GM12878 (cell line): ENCODE measurements at places on chromosomes 1 and 21.
A peak's percentile ranks its signal among the peaks of the same experiment; 100 is the strongest.

DNA sequence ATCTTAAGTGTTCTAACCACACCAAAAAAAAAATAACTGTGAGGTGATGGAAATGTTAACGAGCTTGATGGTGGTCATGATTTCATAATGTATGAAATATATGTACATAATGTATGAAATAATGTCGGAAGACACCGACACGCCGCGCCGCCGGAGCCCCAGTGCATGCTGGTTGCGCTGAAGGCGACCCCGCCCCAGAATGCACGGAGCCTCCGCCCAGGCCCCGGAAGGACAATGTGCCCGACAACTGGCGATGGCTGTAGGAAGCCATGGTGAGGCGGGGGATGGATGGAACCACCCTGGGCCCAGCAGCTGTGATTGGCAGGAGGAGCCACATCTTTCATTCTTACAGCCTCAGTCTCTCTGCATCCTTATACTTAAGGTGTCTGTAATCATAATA, 7.4 kb downstream of the OR2T10 start:
- no peak overlapping the region for H3K27ac ChIP-seq
- no peak overlapping the region for H3K4me3 ChIP-seq
- no peaks in the 10 kb centered on the region for H3K4me1 ChIP-seq
- no peaks in the 10 kb centered on the region for H3K27me3 ChIP-seq

GRCh38 chr1:40197656-40198055, 36.5 kb downstream of the RLF start:
- no peak overlapping the region for H3K4me3 ChIP-seq
- H3K27me3 ChIP-seq = no peaks in the 10 kb centered on the region
- H3K4me1 ChIP-seq = no peaks in the 10 kb centered on the region
- no peak overlapping the region for H3K27ac ChIP-seq
- no peak for DNase-seq
- H3K36me3 ChIP-seq = no peaks in the 10 kb centered on the region; the same call in 1 of the 2 replicates

DNA sequence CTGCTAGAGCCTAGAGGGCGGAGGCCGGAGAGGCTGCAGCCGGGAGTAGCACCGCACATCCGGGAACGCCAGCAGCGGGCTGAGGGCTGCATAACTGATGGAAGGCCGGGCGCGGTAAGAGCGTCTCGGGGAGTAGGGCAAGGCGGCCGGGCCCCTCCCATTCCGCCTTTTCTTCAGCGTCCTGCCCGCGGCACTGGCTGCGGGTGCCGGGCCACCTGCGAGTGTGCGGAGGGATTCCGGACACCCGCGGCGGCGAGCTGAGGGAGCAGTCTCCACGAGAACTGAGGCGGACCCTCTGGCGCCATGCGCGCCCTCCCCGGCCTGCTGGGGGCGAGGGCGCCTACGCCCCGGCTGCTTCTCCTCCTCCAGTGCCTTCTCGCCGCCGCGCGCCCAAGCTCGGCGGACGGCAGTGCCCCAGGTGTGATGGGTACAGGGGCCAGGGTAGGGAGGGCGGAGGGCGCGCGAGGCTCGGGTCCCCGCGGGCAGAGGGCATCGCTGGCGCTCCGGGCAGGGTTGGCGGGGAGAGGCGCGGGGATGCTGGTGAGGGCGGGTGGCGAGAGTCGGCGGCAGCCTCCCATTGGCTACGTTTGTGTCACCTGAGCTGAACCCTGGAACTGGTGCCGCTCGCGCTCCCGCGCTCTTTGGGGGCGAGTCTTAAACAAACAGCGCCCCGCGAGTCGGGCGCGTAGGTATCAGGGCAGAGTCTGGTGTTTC, 334.4 kb downstream of the SRGAP2C start:
- no peak overlapping the region for H3K4me3 ChIP-seq
- no peaks in the 10 kb centered on the region; the same call in 1 of the 2 replicates for H3K27me3 ChIP-seq
- H3K36me3 ChIP-seq = no peaks in the 10 kb centered on the region
- no peaks in the 10 kb centered on the region for H3K4me1 ChIP-seq
- H3K27ac ChIP-seq = no peak overlapping the region

- no peak overlapping the region for H3K4me3 ChIP-seq
- no peaks in the 10 kb centered on the region for H3K36me3 ChIP-seq
- H3K27me3 ChIP-seq = no peaks in the 10 kb centered on the region
- peak; percentile 21 for DNase-seq
- peak overlapping the region; percentile 54 for H3K27ac ChIP-seq
Measured at GRCh38 chr1:64171797-64172281, 31.6 kb upstream of the UBE2U start.

GRCh38 chr21:26170471-26171257, at the start of gene APP:
TSS of gene APP (minus strand) at chr21:26170770. CDS start at chr21:26170620, 150 bp downstream.
- no peaks in the 10 kb centered on the region for H3K4me1 ChIP-seq
- no peaks in the 10 kb centered on the region for H3K36me3 ChIP-seq
- no peaks in the 10 kb centered on the region for H3K27me3 ChIP-seq
- peak within 1 kb of the TSS; percentile 57 for H3K27ac ChIP-seq
- peak within 1 kb of the TSS; percentile 84 for H3K4me3 ChIP-seq

DNA sequence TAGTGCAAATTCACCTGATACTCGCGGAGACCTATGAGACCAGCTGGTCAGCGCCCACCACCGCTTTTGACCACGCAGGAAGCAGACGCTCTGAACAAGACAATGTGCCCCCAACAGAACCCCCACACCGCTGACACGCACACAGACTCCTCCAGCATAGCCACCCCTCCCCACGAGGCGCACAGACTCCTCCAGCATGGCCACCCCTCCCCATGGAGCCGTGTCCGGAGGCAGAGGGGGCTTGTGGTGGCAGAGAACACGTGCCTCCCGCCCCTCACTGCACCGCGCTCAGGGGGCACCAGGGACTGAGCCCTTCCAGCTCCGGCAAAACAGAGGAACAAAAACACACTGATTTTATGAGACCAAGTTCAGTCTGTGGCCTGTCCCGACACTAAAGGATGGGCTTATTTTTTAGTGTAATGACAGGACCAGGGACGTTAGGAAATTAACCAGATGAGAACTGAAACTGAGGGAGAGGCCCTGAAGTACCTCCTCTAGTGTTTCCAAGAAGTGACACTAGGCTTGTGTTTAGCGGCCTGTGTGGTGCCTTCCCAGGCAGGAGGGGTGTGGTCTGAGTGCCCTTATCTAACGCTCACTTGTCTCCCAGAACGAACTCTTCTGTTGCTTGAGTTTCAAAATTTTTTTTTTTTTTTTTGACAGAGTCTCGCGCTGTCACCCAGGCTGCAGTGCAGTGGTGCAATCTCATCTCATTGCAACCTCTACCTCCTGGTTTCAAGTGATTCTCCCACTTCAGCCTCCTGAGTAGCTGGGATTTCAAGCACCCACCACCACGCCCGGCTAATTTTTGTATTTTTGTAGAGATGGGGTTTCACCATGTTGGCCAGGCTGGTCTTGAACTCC, 10.0 kb upstream of the AGPAT3 start:
- no peaks in the 10 kb centered on the region for H3K27me3 ChIP-seq
- H3K4me3 ChIP-seq = peak overlapping the region; percentile 29; the same call in 1 of the 2 replicates
- H3K27ac ChIP-seq = peak overlapping the region; percentile 4; the same call in 1 of the 2 replicates
- peak; percentile 67 for DNase-seq
- H3K36me3 ChIP-seq = no peaks in the 10 kb centered on the region

DNA sequence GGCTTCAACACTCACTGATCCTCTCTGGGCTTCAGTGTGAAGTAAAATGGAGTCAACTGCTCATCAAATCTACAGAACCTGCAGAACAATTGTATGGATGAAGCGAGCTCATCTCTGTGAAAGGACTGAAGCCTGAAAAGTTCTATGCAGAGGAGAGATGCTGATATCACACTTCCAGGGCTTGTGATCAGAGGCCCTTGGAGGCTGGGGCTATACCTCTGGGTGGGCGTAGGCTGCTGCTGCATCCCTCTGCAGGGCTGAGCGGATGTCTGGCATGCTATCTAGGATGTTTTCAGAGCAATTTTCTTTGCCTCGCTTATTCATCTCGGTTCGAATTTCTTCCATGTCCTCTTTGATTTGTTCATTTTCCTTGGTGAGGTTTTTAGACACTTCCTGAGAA, 17.6 kb downstream of the OLFML2B start:
- no peaks in the 10 kb centered on the region for H3K4me1 ChIP-seq
- H3K4me3 ChIP-seq = no peak overlapping the region
- no peak overlapping the region for H3K27ac ChIP-seq
- no peak for DNase-seq

- no peak overlapping the region for H3K27ac ChIP-seq
- H3K4me3 ChIP-seq = no peak overlapping the region
- no peak for DNase-seq
- peaks cover 7% of the 10 kb centered on the region; the same call in 1 of the 2 replicates for H3K4me1 ChIP-seq
Measured at GRCh38 chr21:34092262-34092921, 19.0 kb downstream of the MRPS6 start.

DNA sequence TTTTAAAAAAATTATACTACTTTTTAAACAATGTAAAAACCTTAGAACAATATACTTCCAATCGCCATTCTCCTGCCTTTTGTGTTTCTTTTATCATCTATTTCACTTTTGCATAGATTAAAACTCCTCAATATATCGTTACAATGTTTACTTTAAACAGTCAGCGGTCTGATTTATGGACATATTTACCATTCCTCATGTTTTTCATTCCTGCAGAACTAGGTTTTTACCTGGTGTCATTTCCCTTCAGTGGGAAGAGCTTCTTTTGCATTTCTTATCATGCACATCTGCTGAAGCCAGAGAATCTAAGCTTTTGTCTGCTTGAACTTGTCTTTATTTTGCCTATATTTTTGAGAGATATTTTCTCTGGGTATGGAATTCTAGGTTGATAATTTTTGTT, 277.4 kb upstream of the PLXNA2 start:
- no peak for DNase-seq
- H3K27ac ChIP-seq = no peak overlapping the region
- no peak overlapping the region for H3K4me3 ChIP-seq
- no peaks in the 10 kb centered on the region; the same call in none of the 2 replicates for H3K27me3 ChIP-seq
- no peaks in the 10 kb centered on the region for H3K4me1 ChIP-seq

GRCh38 chr1:24960071-24960801, 30.2 kb upstream of the RUNX3 start:
- DNase-seq = no peak
- peak overlapping the region; percentile 97 for H3K4me3 ChIP-seq
- H3K4me1 ChIP-seq = peaks cover 54% of the 10 kb centered on the region
- H3K27me3 ChIP-seq = no peaks in the 10 kb centered on the region
- peak overlapping the region; percentile 98 for H3K27ac ChIP-seq
- peaks cover 9% of the 10 kb centered on the region for H3K36me3 ChIP-seq

DNA sequence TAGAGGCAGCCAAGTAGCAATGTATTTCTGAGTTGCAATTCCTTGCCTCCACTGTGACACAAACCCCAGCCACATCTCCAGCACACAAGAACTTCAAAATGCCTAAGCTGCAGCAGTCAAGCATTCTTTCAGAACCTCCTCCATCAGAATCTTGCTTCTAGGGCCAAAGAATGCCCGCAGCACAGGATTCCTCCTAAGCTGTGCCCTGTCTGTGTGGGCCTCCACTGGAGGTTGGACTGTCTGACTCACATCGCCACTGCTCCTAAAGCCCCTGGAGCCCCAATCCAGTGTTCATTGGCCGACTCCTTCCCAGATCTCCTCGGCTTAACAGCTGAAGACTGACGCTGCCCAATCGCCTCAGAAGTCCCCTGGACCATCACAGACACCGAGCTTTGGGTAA, 43.2 kb upstream of the SERTAD4 start:
- DNase-seq = no peak
- no peak overlapping the region for H3K4me3 ChIP-seq
- no peaks in the 10 kb centered on the region for H3K4me1 ChIP-seq
- H3K27ac ChIP-seq = no peak overlapping the region
- no peaks in the 10 kb centered on the region for H3K27me3 ChIP-seq

DNA sequence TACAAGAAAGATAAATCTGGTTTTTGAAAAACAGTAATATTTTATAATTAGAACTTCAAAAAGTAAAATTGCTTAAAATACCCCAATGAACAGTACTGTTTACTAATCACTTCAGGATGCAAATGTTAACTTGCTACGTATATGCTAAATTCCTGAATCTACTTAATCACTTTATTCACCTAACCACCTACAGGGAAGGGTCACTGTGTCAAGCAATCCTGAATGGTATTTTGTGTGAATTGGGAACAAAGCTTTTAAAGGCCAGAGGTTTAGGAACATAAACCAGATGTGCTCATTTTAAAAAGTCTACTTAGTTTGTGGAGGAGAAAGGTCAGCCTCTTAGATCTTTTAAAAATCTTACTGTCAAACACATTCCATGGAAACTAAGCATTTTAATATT, 1143.0 kb upstream of the ADGRL2 start:
- no peak overlapping the region for H3K27ac ChIP-seq
- no peaks in the 10 kb centered on the region for H3K36me3 ChIP-seq
- no peak overlapping the region for H3K4me3 ChIP-seq
- no peaks in the 10 kb centered on the region for H3K27me3 ChIP-seq
- DNase-seq = no peak

GRCh38 chr1:154778275-154778674, 91.8 kb downstream of the KCNN3 start:
- no peak for DNase-seq
- no peak overlapping the region for H3K27ac ChIP-seq
- H3K4me3 ChIP-seq = no peak overlapping the region
- H3K27me3 ChIP-seq = no peaks in the 10 kb centered on the region
- peaks cover 13% of the 10 kb centered on the region for H3K4me1 ChIP-seq

- no peak for DNase-seq
- H3K36me3 ChIP-seq = no peaks in the 10 kb centered on the region
- no peaks in the 10 kb centered on the region for H3K4me1 ChIP-seq
- peak overlapping the region; percentile 95 for H3K4me3 ChIP-seq
- H3K27me3 ChIP-seq = no peaks in the 10 kb centered on the region
Measured at GRCh38 chr1:88685259-88685620, 1.2 kb downstream of the PKN2 start.
